ENCODE measurements at places on chromosomes 7 and 10.

GRCh38 chr7:133570321-133570720, 317.4 kb downstream of the EXOC4 start:
- DNase-seq = no peak

DNA sequence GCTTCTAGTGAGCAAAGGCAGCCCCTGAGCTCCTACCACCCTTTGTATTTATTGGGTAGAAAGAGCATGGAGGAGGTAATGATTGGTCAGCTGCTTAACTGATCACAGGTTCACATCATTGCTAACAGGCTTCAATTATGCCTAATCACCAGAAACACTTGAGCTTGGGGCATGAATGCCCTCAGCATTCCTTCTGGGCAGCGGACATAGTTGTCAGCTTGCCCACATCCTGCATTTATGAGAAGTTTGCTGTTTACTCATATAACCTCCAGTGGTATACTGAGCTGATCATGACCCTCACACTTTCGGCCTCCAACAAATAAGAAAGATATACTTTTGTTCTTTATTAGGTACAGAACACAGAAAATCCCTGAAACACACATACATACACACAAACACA, 140.3 kb upstream of the ODAD2 start:
- peak; percentile 85 for DNase-seq

DNA sequence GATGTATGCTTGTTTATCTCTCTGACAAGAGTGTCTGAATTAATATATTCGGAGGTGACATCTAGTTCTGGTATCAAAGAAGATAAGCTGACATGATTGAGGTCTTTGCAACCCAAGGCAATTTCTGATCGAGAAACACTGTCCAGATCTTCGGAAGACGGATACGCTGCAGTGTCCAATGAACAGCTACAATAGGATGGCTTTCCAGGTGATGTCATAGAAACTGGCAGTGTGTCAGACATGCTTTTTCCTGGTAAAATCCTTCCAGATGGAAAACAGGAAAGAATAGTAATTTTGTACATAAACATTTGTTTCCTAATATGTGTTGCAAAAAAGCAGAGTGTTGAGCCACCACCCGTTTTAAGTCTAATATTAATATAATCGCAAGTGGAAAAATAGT, 33.4 kb downstream of the VWDE start:
- DNase-seq = no peak

- no peak for DNase-seq
Measured at GRCh38 chr7:47452715-47453092, 129.2 kb downstream of the TNS3 start.

GRCh38 chr10:94362360-94363250, at the start of gene NOC3L:
Gene NOC3L, minus strand, starts transcription at chr10:94362939. Its CDS starts 101 bp downstream, at chr10:94362838.
- DNase-seq = peak; percentile 95

DNA sequence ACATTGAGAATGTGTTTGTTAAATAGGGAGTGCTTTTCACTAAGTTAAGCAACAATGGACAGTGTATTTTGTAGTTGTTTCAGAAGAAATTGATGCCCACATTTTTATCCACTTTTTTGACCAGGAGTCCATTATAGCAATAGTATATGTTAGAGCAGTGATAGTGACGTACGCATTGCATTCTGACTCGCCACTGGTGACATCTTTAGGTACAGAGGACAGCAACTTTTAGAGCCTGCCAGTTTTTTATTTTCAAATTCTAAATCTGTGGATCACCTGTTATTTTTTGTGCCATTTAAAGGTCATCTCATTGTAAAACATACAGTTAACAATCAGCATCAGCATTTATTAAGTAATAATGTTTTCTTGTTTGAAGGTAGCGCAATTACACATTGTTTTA, 1.4 kb downstream of the UBE2D1 start:
- DNase-seq = no peak

DNA sequence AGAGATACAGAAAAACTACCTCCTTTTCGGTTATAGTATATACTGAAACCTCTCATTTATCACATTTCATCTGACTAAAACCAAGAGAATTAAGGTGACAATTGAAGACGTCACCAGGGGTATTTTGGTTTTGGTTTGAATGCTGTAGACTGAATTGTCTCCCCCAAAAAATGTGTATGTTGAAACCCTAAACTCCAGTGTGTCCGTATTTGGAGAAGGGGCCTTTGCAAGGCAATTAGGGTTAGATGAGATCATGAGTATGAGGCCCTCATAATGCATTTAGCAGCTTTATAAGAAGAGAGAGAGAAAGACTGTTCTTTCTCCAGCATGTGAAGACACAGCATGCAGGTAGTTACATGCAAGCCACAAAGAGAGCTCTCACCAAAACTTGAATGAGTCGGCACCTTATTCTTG, 59.5 kb downstream of the CACNA2D1 start:
- no peak for DNase-seq

DNA sequence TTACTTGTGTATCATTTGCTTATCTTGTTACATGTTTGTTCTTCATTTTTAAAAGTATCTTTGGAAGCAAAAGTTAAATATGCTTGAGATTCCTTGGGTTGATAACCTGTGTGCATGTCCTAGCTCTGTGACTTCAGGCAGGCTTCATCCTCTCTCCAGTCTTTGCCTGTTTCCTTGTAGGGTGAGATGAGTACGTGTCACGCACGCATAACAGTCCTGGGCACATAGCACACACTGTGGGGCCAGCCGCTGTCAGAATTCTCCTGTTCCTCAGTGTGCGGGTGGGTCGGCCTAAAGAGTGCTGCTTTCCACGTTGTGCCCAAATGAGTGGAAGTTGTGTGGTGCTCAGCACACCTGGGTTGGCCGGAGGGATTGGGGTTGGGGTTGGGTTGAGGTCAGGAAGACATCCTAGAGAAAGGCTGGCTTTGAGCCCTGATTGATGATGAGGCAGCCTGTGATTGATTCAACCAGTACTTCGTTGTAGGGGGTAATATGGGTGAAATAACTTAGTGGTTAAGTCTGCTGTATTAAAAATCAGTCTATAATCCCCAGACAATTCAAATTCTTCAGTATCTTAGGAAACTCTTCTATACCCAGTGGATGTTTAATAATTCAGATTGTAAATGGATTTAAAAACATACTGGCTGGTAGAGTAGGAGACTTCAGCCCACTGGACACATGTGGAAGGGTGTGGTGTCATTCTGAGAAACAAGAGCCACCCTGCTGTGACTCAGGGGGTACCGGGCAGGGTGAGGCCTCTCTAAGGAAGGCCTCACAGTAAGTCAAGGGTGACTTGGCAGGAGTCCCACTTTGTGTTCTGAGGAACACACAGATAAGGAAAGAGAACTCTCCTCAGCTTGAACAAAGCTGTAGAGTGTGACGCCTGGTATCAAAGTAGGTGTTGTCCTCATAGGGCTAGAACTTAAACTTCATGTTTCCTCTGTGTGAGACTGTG, 54.8 kb downstream of the DAGLB start:
- DNase-seq = peak; percentile 72

DNA sequence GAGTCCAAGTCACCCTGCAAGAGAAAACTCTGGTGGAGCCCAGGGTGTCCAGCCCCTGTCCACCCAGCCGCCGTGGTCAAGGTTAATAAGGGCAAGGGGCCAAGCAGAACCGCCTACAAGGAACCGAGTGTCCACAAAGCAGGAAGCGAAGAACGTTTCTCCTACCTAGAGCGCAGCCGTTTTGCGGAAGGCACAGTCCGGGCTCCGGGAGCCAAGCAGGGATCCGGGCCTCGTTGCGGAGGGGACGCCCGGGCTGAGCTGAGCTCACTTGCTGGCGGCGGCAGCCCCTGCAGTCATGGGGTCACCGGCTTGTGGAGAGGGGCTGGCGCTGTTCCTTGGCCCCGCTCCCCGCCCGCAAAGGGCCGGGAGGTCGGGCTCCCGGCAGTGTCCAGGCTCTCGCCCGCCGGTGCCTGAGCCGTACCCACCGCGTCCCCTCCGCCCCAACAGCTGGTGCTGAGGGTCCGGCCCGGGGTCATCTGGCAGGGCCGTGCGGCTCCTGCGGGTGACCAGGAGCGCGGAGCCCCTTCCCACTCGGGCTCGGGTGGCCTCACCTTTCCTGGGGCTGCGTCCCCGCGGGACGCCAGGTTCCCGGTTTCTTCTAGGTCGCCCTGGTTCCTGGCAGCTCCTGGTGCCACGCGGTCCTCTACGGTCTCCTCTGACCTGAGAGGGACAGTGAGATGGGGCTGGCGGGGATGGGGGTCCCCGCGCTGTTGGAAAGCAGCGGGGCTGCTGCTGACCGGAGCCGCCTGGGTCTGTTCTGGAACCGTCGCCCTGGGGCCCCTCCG, 14.0 kb upstream of the ZNF273 start:
- DNase-seq = peak; percentile 13

DNA sequence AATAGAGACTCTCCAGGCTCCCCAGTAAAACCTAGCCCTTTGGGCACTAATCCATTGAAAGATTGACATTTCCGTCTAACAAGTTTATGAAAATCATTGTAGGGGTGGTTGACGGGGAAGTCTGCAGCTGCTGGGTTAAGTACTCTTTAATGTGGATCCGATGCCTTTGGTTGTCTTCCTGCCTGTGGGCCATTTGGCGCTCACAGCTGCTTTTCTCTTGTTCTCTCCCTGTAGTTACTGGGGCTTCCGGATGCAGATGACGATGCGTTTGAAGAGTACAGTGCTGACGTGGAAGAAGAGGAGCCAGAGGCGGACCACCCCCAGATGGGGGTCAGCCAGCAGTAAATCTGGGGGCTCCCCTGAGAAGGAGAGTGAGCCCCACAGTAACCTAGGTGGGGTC, 22.4 kb downstream of the MTURN start:
- no peak for DNase-seq
